ENCODE measurements at places on chromosomes 3 and 15.

- DNase-seq, result no peak
Observed at GRCh38 chr15:77821959-77822256, 189.2 kb upstream of the LINGO1 start.

GRCh38 chr3:158097081-158097592, 9.1 kb downstream of the SHOX2 start:
- DNase-seq, result no peak

DNA sequence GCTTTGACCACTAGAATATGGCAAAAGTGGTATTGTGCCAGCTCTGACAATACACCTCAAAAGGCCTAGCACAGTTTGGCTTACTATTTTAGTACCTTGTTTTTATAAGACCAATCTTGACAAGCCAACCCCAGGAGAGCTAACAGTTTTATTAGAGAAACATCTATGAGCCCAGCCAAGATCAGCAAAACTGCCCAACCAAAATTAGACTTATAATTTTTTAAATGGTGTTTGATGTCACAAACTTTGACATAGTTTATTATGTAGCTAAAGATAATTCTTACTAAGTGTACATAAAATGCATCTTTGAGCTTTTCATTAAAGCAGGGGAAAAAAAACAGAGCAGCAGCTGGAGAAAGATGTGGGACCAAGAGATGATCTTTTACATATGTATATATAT, 537.5 kb downstream of the ZPLD1 start:
- no peak for DNase-seq

GRCh38 chr3:194080436-194080835, 55.5 kb upstream of the HES1 start:
- DNase-seq, result no peak

GRCh38 chr15:90295270-90295648, 29.8 kb downstream of the NGRN start:
- no peak for DNase-seq

GRCh38 chr15:76185716-76186115, 125.6 kb downstream of the ETFA start:
- peak; percentile 37 for DNase-seq

GRCh38 chr3:51994530-51994929, 1.2 kb downstream of the RPL29 start:
- no peak for DNase-seq

- DNase-seq, result no peak
Observed at GRCh38 chr15:57655053-57655452, 51.5 kb upstream of the POLR2M start.

DNA sequence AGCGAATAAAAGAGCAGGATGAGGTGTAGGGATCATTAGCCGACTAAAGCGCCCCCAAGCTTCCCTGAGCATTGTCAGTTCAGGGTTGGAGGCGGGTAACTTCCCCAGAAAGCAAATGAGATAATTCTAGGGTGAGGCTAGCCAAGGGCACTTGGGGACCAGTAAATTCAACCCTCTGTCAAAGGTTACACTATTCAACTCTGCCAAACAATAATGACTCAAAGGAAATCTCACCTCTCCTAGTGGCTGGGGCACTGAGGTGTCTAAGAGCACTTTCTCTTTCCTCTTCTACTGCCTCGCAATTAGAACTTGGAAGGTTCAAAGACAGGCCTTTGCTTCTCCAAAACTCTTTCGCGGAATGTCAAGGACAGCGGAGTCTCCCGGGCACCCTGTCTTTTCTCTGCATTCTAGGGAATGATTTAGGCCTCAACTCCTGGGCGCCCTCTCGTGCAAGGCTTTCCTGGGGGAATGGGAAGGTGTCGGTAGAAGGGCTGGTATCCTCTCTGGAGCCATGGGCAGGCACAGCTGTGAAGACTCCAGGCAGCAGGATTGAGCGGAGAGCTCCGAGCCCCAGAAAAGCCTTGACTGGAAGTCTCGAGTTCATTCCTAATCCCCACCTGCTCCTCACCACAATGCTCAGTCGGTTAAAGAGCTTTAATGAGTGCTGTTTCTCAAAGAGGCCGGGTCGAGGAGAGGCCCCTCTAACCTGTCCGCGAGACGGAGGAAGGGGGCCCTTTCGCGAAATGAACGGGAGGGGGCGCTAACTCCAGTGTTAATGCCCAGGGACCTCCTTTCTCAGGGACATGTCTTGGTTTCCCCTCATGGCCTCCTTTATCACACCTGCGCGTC, 21.9 kb downstream of the ZIC4 start:
- no peak for DNase-seq

DNA sequence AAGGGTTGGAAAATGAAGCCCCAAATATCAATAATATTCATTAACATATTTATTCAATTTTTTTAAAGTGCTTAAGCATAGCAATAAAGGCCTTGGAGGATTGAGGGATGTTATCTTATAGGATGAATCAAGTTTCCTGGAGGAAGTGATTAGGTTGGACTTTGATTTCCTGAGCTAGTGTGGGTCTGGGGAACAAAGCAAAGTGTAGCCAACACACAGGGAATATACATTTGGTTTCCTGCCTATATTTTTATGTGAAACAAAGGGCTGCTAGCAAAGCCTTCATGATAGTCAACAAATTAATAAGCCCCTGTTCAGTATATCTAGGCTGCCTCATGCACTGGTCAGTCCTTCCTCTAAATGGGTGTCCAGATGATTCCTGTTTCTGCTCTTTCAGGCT, 261.1 kb upstream of the IL12A start:
- no peak for DNase-seq

GRCh38 chr3:72702997-72703396, 145.2 kb downstream of the SHQ1 start:
- no peak for DNase-seq
